ENCODE measurements at places on chromosomes 7 and 10. TPM values are rescaled to one million over a fixed set of nuclear protein-coding genes. Genes with fewer than 3 reads are reported as not detected.

DNA sequence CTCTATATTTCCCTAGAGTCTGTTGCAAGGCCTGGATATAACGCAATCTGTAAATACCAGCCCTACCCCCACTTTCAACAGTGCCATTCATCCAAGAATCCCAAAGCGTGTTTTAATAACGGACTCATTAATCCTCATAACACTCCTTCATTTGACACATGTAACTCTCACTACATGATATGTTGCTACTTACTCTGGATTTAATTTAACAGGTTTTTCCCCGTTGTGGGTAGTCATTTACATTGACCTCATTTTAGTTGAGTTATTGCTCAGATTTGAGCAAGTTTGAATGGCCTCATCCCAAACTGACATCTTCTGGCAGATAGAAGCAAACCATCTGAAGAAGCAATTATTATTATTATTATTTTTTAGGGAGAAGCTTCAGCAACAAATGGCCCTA, 125.4 kb upstream of the NPVF start:
- H3K36me3 ChIP-seq, result no peaks in the 10 kb centered on the region
- H3K27ac ChIP-seq, result no peak overlapping the region
- H3K4me3 ChIP-seq, result no peak overlapping the region
- H3K4me1 ChIP-seq, result peaks cover 4% of the 10 kb centered on the region
- DNase-seq, result no peak
- H3K27me3 ChIP-seq, result peaks cover 6% of the 10 kb centered on the region

GRCh38 chr10:52106899-52107298, 207.2 kb upstream of the DKK1 start:
- H3K27ac ChIP-seq, result no peak overlapping the region
- no peaks in the 10 kb centered on the region for H3K27me3 ChIP-seq
- H3K4me1 ChIP-seq, result no peaks in the 10 kb centered on the region

GRCh38 chr10:15540727-15541126, 169.6 kb upstream of the FAM171A1 start:
- no peaks in the 10 kb centered on the region for H3K4me1 ChIP-seq
- H3K4me3 ChIP-seq, result no peak overlapping the region
- H3K36me3 ChIP-seq, result no peaks in the 10 kb centered on the region

- H3K27ac ChIP-seq, result no peak overlapping the region
- H3K27me3 ChIP-seq, result no peaks in the 10 kb centered on the region
- H3K4me1 ChIP-seq, result no peaks in the 10 kb centered on the region
- H3K36me3 ChIP-seq, result no peaks in the 10 kb centered on the region
- no peak for DNase-seq
Observed at GRCh38 chr10:124588736-124589490, 127.3 kb downstream of the LHPP start.

DNA sequence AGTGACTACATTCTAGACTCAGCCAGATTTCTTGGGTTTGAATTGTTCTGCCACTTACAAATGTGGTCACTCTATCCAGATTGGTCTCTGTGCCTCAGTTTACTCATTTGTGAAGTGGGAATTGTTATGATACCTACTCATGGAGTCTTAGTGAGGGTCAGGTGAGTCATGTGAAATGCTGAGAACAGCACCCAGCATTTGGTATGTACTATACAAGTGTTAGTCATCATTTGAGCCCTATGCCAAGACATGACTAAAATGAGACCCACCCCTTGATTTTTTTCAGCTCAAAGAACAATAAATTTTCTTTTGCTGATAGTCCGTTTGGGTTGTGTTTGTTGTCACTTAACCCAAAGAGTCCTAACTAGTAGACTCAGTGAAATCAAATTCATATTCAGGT, 92.8 kb downstream of the CHN2 start:
- peaks cover 29% of the 10 kb centered on the region for H3K4me1 ChIP-seq
- DNase-seq, result no peak
- H3K27ac ChIP-seq, result no peak overlapping the region
- peaks cover 11% of the 10 kb centered on the region for H3K27me3 ChIP-seq
- no peak overlapping the region for H3K4me3 ChIP-seq

DNA sequence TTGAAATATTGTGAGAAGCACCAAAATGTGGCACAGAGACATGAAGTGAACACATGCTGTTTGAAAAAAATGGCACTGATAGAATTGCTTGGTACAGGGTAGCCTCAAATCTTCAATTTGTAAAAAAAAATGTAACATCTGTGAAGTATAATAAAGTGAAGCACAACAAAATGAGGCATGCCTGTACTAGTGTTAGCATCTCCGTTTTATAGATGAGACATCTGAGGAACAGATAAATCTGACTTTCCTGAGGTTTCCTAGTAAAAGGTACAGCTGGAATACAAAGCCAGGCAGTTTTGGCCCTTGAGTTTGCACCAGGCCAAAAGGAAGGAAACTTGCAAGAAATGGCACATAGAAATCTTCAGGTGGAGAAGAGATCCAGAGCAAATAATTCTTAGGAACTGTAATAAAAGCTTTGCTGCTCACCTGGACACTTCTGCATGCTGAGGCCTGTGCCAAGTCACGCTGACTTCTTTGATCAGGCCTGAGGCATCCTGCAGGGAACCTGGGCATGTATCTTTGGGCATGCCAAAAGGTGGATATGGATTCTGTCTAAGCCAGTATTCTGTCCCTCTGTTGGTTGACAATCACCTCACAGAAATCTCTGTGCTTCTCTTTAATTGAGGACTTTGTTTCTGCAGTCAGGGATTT, 251.5 kb upstream of the PLPP4 start:
- no peak overlapping the region for H3K27ac ChIP-seq
- no peaks in the 10 kb centered on the region for H3K4me1 ChIP-seq
- no peak for DNase-seq
- H3K4me3 ChIP-seq, result no peak overlapping the region
- no peaks in the 10 kb centered on the region for H3K36me3 ChIP-seq
- H3K27me3 ChIP-seq, result peaks cover 3% of the 10 kb centered on the region

DNA sequence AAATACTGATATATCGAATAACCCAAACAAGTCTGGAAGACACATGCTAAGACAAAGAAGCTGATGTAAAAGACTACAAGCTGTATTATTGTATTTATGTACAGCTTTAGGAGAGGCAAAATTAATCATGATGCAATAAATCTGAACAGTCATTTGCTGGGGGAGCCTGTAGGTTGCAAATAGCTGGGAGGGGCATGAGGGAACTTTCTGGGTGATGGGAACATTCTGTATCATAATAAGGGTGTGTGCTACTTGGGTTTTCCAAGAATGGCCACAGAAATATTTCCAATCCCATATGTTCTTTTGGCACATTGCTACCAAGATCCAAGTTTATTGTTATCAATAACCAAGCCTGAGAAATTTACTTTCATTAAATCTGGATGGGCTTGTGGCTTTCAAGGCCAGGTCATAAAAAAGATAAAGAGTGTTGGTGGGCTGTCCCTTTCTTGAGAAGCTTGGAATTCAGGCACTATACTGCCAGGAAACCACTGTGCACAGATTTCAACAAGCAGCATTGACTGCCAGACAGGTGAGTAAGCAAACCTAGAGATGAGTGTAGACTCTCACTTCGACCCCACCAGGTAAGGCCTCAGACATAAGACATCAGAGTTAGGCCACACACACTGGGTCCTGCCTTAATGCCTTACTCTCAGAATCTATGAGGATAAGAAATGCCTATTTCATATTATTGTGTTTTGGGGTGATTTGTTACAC, 629.7 kb upstream of the FZD8 start:
- no peak overlapping the region for H3K27ac ChIP-seq
- no peak for DNase-seq
- no peaks in the 10 kb centered on the region for H3K4me1 ChIP-seq
- no peaks in the 10 kb centered on the region for H3K36me3 ChIP-seq
- H3K4me3 ChIP-seq, result no peak overlapping the region
- H3K27me3 ChIP-seq, result no peaks in the 10 kb centered on the region

GRCh38 chr10:132096223-132096622, 30.5 kb downstream of the JAKMIP3 start:
- DNase-seq, result peak; percentile 36
- no peak overlapping the region for H3K27ac ChIP-seq
- H3K27me3 ChIP-seq, result peaks cover 24% of the 10 kb centered on the region
- peaks cover 2% of the 10 kb centered on the region for H3K4me1 ChIP-seq

MTPN gene
- total RNA-seq, result 138 TPM

NEUROD6 gene
- total RNA-seq, result not detected

Data from activated CD4-positive, alpha-beta memory T cell treated with anti-CD3 and anti-CD28 coated beads for 36 hours (primary cell).